ENCODE measurements at places on chromosomes 11 and 22. TPM values are rescaled to one million over a fixed set of nuclear protein-coding genes. Genes with fewer than 3 reads are reported as not detected.

GRCh38 chr11:29962243-29962642 is 54.6 kb downstream of the KCNA4 start:
- DNase-seq: no peak

- DNase-seq: peak; percentile 1
Observed at GRCh38 chr11:69245041-69245440, 48.9 kb upstream of the MYEOV start.

- no peak for DNase-seq
Observed at GRCh38 chr11:7062534-7062933, 26.3 kb upstream of the RBMXL2 start.

NFAM1 gene
- total RNA-seq: 0.71 TPM

- no peak for DNase-seq
Observed at GRCh38 chr22:19555651-19556050, 31.4 kb upstream of the CLDN5 start.

DNA sequence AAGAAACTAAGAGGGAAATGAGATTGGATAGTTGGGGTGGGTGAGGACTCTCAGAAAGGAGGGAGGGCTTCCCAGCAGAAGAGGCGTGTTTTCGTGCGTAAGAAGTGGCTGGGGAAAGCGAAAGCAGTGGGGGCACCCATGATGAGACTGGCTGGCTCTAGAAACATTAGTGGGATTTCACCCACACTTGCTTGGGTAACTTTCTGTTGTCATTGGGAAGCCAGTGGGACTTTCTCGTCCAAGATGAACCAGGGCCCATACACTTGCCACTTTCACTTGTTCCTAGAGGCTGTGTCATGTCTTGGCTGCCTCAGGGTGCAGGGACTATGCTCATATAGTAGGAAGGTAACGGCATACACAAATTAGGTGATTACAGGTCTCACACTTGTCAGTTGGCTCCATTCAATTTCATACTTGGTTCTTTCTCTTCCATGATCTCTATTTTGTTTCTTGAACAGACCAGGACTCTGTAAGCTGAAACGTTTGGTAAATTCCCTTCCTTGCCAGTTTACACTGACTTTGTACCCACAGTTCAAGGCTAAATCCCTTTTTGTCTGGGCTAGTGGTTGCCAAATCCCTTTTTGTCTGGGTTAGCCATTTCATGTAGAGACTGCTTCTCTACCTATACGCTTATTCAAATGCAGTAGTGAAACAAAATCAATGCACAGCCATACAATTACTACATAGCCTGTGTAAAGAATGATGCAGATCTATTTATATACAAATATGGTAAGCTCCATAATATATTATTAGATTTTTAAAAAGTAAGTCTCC is 42.0 kb upstream of the CXCR5 start:
- DNase-seq: no peak

- DNase-seq: no peak
Observed at GRCh38 chr22:45608763-45609180, 62.9 kb upstream of the ATXN10 start.

ELFN2 gene
- 5.7 TPM for total RNA-seq

LRRC56 gene
- total RNA-seq: 11.6 TPM

DEUP1 gene
- total RNA-seq: 22.8 TPM

GRCh38 chr11:69448471-69449284 is 32.8 kb upstream of the LINC01488 start:
- no peak for DNase-seq

PRODH gene
- total RNA-seq: 5.6 TPM

PACSIN3 gene
- 12.0 TPM for total RNA-seq

GRCh38 chr11:7154881-7155361 is 66.1 kb downstream of the RBMXL2 start:
- no peak for DNase-seq

DNA sequence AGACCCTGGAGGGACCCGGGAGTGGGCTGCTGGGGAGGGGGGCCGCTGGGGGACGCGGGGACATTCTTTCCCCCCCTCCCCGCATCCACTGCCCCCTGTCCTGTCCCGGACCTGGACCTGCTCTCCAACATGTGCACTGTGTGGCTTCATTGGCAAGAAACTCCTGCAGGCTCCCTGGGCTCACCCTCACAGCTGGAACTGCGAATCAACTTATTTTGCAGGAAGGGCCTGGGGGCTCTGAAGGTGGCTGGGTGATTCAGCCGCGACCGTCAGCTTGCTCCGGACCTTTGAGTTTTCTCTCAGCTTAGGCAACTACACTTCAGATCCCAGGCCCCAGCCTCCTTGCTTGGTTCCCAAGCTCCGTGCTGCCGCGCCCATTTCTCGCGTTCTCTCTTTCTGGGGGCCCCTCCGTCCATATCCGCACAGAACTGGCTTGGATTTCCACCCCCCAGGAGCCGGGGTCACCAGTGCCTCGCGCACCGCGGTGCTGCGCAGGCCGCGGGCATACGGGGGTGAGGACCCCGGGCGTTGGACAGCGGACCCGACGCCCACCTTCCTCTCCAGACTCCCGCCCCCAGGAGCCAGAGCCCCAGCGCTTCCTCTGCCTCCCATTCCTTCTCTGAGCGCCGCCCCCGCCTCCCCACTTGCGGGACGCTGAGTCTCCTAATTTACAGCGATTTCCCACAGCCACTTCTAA is 471 bp upstream of the AHNAK start:
- peak; percentile 47 for DNase-seq
